Activated naive CD4-positive, alpha-beta T cell (primary cell): ENCODE measurements at places on chromosomes 7 and 10.

- no peak for DNase-seq
Measured at GRCh38 chr7:29958667-29959358, 30.8 kb downstream of the SCRN1 start.

- DNase-seq = no peak
Measured at GRCh38 chr10:124320778-124321432, 97.8 kb downstream of the OAT start.

GRCh38 chr10:110389255-110389654 lies 84.5 kb upstream of the SMNDC1 start:
- no peak for DNase-seq

GRCh38 chr10:92699518-92700381 lies 10.0 kb downstream of the HHEX start:
- DNase-seq = no peak

GRCh38 chr7:153381275-153382040 lies 621.9 kb downstream of the ACTR3B start:
- DNase-seq = no peak

DNA sequence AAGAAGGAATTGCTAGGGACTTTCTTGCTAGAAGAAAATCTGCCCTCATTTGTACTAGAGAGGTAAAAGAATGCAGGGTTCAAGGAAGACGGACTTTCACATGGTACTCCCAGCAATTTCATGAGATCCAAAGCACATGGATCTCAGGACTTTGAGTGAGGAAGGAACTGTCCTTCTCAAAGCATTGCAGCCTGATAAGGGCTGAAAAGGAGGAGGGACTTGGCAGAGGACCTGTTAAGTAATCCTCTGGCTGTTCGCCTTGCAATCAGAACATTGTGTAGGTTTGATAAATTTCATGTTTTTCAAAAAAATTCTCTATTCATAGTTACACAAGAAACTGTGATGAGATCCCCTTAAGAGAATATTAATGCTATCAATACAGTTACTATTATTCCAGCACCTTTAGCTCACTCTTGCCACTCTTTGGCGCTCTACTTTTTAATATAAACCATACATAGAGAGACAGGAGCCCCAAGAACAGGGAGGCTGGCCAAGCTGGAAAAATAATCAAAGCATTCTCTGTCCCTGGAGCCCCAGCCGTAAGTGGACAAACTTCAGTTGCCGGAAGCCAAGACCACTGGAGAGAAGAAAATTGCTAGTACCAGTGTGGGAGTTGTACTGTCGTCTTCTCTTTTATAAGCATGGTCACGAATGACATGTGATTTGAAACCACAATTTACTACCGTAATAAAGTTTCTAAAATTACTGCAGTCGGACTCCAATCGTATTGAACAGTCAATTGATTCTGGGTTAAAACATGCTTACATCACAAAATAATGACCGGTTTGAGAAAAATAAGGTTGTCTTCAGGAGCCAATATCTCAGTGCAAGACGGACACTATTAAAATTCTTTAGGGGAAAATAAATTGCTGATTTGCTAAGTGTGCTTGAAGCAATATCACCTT lies 424.4 kb downstream of the SDK1 start:
- DNase-seq = no peak

GRCh38 chr10:117411479-117412399 lies 36.5 kb upstream of the PDZD8 start:
- DNase-seq = no peak

DNA sequence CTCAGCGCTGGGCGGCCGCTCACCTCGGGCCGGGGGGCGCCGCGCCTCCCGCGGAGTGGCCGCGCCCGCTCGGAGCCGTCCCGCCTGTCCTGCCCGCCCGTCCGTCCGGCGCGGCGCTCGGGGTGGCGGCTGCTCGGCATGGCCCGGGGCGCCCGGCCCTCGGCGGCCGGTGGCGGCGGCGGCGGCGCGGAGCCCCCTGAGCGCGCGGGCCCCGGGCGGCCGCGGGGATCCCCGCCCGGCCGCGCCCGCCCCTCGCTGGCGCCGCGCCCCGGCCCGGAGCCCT lies 338 bp downstream of the SDK1 start:
- no peak for DNase-seq

DNA sequence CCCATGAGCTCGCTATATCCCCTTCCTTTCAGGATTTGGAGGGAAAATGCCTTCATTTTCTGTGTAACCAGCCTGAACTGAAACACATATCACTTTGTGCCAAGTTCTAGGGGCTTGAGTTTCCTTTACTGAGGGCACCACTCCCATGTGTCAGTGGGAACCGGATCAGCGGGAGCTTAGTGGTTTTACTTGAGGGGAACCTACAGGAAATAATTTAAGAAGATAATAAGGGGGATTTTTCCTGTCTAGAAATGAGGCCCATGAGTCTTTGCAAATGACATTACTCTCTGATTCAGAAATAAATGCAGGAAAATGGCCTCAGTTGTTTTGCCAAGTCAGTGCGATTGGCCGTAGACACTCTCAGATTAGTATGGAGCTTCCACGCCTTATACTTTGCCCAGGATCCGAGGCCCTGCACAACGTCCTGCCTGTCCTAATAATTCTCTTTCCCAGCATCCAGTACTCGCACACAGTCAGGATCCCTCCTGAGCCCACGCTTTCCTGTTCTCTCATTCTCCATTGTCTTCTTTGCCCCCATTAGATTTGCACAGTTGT lies 86.4 kb upstream of the LYZL1 start:
- DNase-seq = no peak
